ENCODE measurements at places on chromosomes 6 and 20.

- DNase-seq = no peak
- H3K4me1 ChIP-seq = no peaks in the 10 kb centered on the region
- H3K27ac ChIP-seq = no peak overlapping the region
- no peaks in the 10 kb centered on the region for H3K36me3 ChIP-seq
These were observed 9.1 kb upstream of the BPIFA2 start for GRCh38 chr20:33158637-33159385.

DNA sequence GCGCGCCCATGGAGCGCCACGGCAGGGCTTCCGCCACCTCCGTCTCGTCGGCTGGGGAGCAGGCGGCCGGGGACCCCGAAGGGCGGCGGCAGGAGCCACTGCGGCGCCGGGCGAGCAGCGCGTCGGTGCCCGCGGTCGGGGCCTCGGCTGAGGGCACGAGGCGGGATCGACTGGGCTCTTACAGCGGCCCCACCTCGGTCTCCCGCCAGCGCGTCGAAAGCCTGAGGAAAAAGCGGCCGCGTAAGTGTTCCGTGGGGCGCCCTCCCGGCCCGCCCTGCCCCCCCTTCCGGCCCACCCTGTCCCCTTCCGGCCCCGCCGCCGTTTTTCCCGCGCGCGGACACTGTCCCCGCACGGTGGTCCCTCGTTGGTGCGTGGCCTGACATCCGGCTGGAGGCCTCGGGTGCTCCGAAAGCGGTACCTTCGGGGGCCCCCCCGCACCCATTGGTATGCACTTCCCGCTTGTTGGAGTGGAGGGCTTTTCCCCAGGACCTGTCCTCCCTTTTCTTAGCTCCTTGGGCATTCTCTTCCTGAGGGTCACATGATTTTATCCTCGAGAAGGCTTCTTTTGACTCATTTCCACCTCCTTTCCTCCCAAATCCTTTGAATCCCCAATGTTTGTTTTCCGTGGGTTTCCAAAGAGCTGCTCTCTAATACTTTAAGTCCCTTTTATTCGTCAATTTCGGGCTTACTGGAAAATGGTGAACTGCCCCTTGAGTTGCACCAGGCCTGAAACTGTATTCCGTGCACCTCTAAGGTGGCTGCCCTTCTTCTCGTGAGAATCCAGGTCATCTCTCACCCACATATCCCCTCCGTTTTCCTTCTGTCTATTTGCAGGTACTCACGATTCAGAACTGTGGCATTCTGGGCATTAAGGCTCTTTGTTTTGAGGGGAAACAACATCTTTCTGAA lies 556 bp downstream of the PANK2 start:
- peaks cover 62% of the 10 kb centered on the region for H3K4me1 ChIP-seq
- peak overlapping the region; percentile 93 for H3K27ac ChIP-seq
- no peak for DNase-seq
- peak overlapping the region; percentile 95 for H3K4me3 ChIP-seq

DNA sequence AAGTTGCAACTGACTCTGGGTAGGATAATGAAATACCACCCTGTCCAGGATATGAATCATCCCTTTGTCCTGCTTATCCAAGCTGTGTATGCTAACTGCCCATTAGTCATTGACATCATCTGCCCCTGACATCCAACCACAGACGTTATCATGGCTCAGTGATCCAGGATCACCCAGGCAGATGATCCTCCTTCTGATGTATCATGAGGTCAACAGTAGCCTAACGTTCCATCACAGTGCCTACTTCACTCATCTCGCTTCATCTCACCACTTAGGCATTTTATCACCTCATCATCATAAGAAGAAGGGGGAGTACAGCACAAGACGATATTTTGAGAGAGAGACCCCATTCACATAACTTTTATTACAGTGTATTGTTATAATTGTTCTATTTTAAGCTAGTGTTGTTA lies 13.4 kb upstream of the BTN3A2 start:
- H3K27ac ChIP-seq = no peak overlapping the region
- no peak overlapping the region for H3K4me3 ChIP-seq
- DNase-seq = no peak
- H3K36me3 ChIP-seq = no peaks in the 10 kb centered on the region
- H3K27me3 ChIP-seq = no peaks in the 10 kb centered on the region

DNA sequence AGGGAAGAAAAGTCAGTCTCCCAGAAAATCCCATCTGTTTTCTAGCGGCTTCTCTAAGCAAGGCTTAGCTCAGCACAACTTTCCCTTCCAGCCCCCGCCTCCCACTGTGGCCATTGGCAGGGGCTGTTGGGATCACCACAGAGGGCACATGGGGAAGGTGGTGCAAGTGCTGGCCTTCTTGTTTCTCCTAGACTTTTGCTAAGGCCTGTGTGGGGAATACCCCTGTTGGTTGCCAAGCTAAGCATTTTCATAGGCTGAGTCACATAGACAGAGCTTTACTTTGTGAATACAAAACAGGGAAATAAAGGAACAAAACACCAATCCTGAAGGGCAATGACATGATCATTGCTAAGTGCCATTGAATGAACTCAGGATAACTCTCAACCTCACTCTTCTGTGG lies 32.4 kb upstream of the TIAM2 start:
- no peak overlapping the region for H3K4me3 ChIP-seq
- H3K27me3 ChIP-seq = no peaks in the 10 kb centered on the region
- no peak for DNase-seq
- H3K27ac ChIP-seq = no peak overlapping the region
- H3K4me1 ChIP-seq = peaks cover 6% of the 10 kb centered on the region

DNA sequence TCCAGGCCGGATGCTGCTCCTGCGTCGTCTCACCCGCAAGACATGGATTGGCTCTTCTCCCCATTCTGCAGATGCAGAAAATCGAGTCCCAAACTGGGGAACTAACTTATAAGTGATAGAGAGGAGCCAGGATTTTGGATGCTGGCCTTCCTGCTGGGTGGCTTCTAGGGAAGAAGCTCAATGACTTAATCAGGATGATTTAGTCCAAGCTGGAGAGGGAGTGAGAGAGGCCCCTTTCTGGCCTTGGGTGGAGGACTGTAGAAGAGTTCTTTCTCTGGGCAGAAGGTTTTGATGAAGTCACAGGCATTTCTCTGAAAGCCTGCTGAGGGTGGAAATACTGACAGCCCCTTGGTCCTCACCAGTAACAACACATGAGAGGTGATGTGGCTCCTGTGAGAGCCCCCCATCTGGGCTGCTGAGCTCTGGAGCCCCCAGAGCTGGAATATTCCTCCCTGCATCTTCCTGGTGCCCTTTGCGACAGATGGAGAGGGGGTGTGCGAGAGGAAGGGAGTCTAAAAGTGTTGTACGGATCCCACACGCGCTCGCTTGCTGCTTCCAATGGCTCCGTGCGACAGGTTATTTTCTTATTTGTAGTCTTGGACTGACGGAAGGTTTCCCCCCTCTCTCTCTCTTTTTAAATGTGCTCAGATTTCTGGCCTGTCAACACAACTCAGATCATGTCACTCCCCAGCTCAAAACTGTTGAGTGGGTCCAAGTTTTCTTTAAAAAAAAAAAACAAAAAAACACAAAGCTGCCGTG lies 3.5 kb downstream of the SIRPA start:
- H3K27me3 ChIP-seq = peaks cover 81% of the 10 kb centered on the region
- H3K4me1 ChIP-seq = peaks cover 5% of the 10 kb centered on the region
- H3K27ac ChIP-seq = no peak overlapping the region
- H3K4me3 ChIP-seq = no peak overlapping the region

DNA sequence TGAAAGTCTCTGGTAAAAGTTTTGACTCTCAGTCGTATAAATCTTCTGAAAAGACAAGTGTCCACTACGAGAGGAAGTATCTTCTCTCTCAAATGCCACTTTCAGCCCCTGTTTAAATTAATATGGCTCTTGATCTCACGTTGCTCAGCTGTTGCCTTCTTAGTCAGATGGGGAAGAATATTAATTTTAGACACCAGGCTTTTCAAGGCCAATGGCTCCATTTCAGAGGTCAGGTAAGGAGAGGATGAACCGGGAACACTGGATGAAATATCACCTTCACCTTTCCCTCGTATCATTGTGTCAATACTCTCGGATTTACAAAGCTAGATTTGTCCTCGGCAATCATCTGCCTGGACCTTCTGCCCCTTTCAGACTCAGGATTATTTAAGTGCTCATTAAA lies at the start of gene MYLK4:
Gene MYLK4 (minus strand): TSS at position 91 of the 400 bp plus-strand sequence. CDS start 1,628 bp downstream, outside the sequence.
- DNase-seq = no peak
- H3K36me3 ChIP-seq = no peaks in the 10 kb centered on the region
- peaks cover 17% of the 10 kb centered on the region for H3K27me3 ChIP-seq
- peaks cover 12% of the 10 kb centered on the region for H3K4me1 ChIP-seq

DNA sequence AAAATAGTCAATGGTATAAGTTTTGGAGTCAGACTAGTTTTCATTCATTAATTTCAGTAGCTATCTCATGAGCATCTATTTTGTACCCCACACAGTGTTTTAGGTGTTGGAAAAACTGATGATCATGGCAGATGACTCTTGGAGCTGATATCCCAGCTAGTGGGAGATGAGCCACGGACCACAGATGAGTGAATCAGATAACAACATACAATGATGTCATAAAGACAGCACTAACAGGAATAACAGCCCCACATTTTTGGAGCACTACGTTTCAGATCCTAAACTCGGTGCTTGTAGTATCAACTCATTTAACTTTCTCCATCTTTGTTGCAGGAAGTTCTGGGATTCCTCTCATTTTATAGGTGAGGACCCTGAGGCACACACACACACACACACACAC lies 67.8 kb upstream of the EDN3 start:
- no peak overlapping the region for H3K27ac ChIP-seq
- H3K4me1 ChIP-seq = peaks cover 14% of the 10 kb centered on the region
- no peak for DNase-seq
- peaks cover 37% of the 10 kb centered on the region for H3K36me3 ChIP-seq
- no peak overlapping the region for H3K4me3 ChIP-seq

DNA sequence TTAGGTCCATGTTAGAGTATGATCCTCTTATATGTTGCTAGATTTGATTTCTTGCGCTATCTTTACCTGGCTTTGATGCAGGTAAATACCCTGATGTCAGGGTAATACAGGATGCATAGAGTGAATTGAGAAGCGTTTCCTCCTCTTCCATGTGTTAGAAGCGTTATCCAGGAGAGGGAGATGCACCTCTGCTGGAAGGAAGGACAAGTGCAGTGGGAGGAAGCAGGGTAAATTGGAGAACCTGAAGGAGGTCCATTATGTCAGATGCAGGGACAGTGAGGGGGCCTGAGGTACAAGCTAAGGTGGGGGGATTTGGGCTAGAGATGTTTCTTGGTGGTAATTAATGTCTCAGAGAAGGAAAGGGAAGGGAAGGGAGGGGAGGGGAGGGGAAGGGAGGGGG lies 7.7 kb downstream of the SHLD1 start:
- no peaks in the 10 kb centered on the region for H3K27me3 ChIP-seq
- no peak for DNase-seq
- no peak overlapping the region for H3K4me3 ChIP-seq
- peaks cover 39% of the 10 kb centered on the region for H3K4me1 ChIP-seq
- peaks cover 27% of the 10 kb centered on the region for H3K36me3 ChIP-seq
- H3K27ac ChIP-seq = no peak overlapping the region
